ENCODE measurements at places on chromosomes 4 and X. TPM values are rescaled to one million over a fixed set of nuclear protein-coding genes. Genes with fewer than 3 reads are reported as not detected.
A peak's percentile ranks its signal among the peaks of the same experiment; 100 is the strongest.

Gene CENPVL3
- total RNA-seq, result not detected

Gene ZAR1
- not detected for total RNA-seq

Gene TRIM75
- not detected for total RNA-seq

Gene CTPS2
- total RNA-seq, result 16.1 TPM

Gene SHISA3
- under 0.01 TPM for total RNA-seq

Gene NSUN7
- not detected for total RNA-seq

Gene DUSP9
- under 0.01 TPM for total RNA-seq

- no peak for DNase-seq
These were observed 136.2 kb downstream of the CPXCR1 start for GRCh38 chrX:88883200-88883599.

DNA sequence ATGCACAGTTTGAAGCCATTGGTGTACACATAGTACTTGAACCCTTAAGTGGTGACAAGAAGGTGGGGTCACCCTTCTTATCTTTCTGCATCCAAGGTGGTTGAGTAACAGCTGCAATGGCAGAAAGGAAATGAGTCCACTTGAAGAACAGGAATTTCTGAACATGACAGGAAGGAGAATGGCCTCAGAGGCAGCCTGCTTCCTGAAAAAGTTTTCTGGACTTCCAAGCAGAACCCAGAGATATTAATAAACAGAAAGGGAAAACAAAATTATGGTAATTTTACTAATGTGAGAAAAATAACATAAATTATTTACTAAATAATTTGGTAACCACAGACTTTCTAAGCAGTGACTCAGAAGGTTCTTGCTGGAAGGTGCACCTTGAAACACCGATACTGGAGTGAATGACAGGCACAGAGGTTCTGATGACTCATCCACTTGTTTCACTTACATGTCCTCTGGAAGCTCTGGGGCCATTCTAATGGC lies 119.9 kb upstream of the HS3ST1 start:
- DNase-seq, result peak; percentile 34

GRCh38 chr4:140054861-140055260 lies 99.1 kb downstream of the MAML3 start:
- no peak for DNase-seq

DNA sequence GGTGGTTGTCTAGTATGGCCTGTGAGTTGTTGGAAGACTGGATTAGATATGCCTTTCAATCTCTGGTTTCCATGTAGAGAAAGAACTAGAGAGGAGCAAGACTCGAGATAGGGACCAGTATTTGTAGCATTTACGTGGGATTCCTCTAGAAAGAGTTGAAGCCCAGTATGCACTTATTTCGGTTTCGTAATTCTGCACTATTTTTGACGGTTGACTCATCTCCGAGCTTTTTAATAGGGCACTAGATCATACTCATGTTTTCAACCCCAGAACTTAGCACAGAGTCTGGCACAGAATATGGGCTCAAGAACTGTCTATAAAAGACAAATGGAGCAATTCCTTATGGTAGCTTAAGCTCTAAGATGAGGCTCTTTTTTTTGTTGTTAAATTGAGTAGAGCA lies 15.7 kb downstream of the HELT start:
- DNase-seq, result no peak

DNA sequence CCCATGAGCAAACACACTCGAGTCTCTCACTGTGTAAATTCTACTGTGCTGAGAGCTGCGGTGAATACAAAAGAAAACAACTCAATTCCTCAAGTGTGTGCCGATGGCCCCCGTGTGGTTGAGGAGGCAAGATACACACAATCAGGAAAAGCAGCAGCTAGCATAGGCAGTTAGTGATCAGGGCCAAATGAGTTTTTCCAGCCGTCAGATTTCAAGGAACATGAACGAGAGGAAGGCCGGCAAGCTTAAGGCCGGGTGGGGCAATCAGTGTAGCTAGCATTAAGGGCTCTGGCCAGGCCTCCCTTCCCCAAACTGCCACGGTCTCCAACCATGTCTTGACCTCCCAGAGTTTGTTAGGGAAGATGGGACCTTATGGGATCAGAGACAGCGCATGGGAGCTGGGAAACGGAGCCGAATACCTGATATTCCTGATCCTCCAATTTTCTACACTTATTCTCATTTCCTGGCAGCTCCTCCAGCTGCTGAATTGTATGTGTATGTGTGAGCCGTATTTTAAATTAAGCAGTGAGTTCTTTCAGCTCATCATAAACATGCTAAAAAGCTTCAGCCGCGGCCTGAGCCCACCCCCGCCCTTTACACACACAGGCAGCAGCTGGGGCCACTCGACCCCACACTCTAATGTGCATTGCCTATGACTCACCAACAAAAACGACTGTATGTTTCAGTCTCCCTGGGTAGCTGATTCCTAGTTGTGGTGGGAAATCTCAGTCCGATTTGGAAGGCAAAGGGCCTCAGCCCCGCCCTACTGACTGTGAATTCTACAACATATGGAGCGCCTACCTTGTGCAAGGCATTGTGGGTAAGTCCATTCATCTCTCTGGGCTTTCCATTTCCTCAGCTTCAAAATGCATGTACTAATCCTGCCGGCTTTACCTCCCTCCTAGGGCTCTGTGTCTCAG lies 59.9 kb downstream of the RTL9 start:
- DNase-seq, result peak; percentile 86

GRCh38 chr4:82688091-82688795 lies 110.4 kb downstream of the SCD5 start:
- DNase-seq, result no peak

DNA sequence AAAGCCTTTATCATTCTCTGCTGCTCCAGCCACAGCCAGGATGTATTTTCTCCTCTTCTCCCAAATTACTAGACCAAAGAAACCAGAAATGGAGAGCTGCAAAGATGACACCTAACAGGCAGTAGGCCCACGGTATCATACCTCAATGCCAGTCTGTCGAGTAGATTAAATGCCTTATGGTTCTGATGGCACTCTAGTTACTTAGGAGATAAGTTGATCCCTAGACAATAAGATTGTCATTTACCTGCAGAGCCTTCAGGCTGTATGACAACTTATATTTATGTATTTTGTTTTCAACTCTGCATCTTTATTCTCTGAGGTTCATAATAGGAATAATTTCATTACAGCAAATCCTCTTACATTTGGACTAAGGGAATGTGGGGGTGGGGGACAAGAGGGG lies 262.1 kb downstream of the LDB2 start:
- no peak for DNase-seq

DNA sequence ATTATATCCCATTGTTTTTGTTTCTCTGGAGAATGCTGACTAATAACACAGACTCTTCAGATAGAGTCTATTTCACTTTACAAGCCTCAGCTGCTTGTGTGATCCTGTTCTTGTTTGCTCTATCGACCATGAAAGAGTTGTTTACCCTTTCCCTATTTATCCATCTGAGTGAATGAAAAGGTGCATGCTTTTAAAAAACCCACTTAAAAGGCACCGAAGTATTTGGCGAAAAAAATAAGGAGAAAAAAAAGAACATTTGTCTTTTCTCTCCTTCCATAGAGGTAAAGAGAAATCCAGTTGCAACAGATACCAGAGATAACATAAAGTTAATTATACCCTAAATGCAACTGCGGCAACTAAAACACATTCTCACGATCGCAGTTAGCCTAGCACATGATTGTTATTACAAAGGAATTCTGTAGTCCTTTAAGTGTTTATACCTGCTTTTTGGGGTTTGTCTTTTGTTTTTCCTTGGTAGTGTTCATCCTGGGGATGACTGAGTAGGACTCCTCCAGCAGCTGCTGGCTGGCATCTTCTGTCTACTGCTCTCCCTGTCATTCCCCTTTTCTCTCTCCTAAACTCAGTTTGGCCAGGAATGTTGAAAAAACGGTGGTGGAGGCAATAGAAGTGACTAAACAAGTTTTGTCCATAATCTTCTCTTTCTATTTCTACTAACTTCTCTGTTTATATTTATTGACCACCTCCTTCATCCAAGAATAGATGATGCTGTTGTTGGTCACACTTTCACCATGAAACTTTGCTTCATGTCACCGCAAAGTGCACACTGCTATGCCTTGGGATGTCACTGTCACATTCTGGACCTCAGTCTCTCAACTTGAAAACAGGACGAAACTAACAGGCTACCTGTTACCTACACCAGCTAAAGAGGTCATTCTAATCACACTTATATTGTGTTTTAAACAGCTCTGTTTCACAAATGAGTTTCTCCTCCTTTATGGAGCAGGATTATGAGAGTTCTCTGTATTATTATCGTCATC lies 41.9 kb upstream of the FRAS1 start:
- DNase-seq, result no peak

DNA sequence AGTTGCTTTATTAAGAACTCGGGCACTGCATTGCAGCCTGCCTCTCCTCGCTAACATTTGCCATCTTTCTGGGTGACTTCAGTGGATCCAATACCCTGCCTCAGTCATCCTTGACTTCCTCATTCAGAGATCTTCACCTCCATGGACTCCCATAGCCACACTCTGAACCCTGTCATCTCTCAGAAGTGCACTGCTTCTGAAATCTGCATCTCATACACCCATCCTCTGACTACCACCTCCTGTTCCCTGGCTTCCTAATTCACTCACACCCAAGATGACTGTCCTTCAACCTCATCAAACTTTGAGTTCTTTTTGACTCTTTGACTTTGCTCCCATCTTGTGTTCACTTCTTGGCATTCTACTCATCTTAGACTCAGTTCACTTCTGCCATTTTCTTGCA lies 25.3 kb upstream of the CYBB start:
- no peak for DNase-seq

DNA sequence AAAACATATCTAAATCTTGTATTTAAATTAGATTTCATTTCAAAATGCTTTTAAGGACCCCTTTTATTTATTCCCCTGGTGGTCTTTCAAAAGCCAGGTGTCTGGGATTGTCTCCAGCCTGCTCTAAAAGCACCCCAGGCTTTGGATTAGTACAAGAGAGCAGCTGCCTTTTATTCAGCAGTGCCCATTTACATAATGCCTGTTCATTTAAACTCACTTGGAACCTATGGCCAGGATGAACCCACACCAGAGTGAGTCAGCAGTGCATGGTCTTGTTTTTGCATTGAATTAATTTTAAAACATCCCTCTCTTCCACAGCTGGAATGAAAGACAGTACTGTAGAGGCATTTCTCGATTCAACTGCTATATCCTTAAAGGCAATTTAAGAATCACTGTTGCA lies 64.1 kb upstream of the TENM3 start:
- DNase-seq, result peak; percentile 78

GRCh38 chrX:127764674-127765073 lies 287.5 kb downstream of the ACTRT1 start:
- DNase-seq, result no peak

- no peak for DNase-seq
These were observed 22.7 kb upstream of the TMPRSS11F start for GRCh38 chr4:68152411-68152810.

DNA sequence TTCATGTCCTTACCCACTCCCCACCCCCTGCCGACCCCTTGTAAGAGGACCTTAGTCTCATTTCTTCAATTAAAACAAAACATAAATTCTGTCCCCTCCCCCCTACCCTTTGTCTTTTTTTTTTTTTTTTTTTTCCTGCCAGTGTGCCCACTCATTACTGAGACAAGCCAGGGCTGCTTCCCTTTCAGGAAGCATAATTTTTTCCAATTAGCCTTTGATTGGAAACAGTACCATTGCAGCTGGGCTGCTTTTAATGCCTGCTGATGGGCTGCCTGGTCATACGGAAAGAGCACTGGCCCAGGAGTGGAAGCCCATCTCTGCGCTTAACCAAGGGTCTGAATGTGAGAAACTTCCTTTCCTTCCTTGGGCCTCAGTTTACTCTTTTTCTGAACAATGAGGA lies 18.6 kb upstream of the CAPN6 start:
- no peak for DNase-seq

DNA sequence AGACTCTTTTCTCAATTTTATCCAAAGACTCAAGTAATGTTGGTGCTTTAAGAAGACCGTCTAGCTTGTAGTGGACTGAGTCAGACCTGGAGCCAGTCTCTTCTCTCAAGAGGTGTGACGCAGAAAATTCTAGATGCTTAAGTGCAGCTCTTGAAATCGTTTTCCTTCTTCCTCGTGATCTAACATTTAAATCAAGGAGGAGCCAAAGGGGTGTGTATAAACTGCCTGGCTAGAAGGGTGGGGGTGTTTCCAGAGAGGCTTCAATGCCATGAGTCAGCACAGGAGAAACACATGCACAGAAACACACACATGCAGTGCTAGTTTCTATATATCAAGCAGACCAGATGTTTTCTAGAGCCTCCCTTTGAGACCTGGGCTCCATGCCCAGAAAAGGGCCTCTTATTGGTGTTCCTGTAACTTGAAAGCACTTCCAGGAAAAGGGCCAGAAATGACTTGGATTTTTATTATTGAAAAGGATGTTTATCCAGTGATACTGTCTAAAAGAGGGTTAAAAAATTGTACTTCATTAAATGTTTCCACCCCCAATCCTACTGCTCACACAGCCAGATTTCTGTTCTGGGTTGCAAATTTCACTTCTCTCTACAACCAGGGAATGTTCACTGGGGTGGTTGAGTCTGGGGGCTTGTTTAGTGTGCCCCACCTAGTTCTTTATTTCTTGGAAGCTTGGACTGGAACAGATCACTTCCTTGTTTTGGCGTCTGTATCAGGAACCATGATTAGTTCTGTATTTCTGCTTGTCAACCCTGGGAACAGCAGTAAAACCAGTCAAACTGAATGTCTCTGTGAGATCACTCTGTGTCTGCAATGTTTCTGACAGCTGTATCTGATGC lies at the start of gene CLIC2:
Gene CLIC2, minus strand, starts transcription at position 129 of the 851 bp plus-strand sequence. CDS start 187 bp downstream, outside the sequence.
- DNase-seq, result peak; percentile 79

- peak; percentile 67 for DNase-seq
These were observed 6.4 kb upstream of the BGN start for GRCh38 chrX:153488231-153488914.

DNA sequence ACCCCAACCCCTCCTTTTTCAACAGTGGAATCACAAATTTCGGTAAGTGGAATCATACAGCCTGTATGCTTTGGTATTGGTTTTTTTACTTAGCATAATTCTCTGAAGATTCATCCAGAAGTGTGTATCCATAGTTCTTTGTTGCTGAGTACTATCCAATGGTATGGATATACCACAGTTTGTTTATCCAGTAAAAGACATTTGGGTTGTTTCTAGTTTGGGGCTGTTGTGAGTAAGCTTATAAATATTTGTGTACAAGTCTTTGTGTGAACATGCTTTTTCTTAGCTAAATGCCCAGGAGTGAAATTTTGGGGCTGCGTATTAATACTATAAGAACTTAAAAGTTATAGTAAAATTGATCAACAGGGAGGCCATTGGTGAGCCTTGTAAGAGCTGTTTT lies 57.5 kb upstream of the GC start:
- DNase-seq, result no peak

DNA sequence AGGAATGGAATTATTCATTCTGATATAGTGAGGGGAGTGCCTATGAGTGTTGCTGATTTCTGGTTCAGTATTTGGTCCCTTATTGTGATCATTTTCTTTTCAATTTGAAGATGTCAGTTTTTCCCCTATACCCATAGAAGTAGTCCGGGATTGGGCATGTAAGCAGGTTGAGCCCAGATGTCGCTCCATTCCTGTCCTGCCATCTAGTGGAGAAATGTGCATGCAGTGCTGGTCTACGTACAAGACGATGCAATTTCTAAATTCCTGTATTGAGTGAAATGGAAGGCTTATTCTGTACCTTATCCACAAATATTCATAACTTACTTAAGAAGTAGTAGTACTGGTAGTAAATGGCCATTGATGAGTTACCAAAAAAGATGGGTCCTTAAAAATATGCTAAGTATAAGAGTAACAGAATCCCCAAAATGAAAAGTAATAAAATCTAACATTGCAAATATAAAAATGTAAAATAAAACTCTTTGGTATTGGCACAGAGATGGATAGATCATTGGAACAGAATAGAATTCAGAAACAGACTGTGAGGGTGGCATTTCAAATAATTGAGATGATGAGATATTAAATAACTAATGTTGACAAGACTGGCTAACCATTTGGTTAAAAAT lies 60.9 kb downstream of the UGT8 start:
- DNase-seq, result peak; percentile 64

- DNase-seq, result peak; percentile 86
These were observed at the start of gene ARSD for GRCh38 chrX:2928583-2929434. Gene ARSD (minus strand): TSS chrX:2929339. CDS start chrX:2929275, 64 bp downstream.
